AG04449 (cell line): ENCODE measurements at places on chromosomes 2 and 18.
A peak's percentile ranks its signal among the peaks of the same experiment; 100 is the strongest.

- DNase-seq = no peak
These were observed 129.7 kb downstream of the BARD1 start for GRCh38 chr2:214679736-214680135.

DNA sequence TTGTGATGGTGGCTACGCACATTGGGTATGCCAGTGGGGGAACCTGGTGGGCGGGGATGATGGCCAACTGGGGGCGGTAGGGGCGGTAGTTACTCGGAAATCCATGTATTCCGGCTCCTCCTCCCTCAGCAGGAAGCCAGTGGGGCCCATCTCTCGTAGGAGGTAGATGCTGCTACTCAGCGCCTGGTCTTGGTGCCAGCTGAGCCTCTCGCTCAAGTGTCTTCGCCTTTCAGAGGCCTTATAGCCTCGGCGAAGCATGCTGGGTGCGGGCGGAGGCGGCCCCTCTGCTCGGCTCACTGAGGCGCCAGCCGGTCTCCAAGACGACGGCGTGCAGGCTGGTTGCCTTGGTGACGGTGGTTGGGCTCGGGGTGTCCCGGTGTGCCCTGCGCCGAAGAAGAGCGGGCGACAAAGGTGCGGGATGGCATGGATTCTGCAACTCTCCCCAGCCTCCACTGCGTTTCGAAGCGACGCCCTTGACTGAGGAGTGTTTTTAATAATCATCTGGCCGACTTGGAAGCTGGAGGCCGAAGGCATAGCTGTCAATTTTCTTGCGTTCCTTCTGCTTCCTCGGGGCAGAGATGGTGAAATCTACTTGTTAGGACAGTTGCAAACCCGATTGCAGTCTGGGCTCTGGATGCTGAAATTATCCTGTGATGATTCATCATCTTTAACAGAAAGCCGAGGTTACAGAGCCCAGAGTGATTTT is at the start of gene ZSWIM2:
Gene ZSWIM2 (minus strand): TSS at position 298 of the 706 bp plus-strand sequence. CDS start 40 bp downstream, at position 258.
- peak; percentile 92 for DNase-seq

GRCh38 chr2:158518084-158518483 is 61.3 kb downstream of the PKP4 start:
- no peak for DNase-seq

DNA sequence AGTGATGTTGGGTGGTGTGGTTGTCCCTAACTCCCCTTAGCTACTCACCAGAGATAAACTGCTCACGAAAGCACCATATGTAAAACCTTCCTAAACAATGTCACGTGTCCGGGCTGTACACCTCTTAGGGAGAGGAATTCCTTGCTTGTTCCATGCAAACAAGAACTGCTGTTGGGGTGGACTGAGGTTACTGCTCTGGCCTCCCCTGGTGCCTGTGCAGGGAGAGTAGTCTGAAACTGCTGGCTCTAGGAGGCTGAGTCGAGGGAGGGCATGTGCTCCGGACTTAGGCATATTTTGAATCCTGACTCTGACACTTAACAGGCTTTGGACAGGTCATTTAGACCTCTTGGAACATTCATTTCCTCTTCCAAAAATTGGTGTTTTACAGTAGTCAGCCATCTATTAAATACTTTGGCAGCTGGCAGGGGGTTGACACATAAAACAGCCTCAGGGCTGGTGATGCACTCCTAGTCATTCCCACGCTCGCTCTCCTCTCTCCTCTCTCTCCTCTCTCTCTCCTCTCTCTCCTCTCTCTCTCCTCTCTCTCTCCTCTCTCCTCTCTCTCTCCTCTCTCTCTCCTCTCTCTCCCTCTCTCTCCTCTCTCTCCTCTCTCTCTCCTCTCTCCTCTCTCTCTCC is 10.6 kb downstream of the THNSL2 start:
- DNase-seq = peak; percentile 52

DNA sequence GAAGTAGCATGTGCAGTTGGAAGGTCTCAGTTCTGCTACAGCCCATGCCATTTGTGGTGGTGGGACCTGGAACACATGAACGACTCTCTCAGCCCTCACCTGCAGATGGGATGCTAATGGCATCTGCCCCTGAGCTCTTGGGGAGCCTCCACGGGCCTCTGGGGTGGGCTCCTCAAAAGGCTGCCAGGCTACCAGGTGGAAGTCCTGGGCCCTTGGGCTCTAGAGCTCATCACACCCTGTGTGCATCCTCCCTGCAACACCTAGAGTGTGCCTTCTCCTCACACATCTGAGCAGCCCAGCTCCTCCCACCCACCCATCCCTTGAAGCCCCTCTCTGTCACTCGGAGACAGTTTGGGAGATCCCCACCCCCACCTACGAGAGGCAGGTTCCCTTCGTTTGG is 231.8 kb upstream of the MYT1L start:
- no peak for DNase-seq

DNA sequence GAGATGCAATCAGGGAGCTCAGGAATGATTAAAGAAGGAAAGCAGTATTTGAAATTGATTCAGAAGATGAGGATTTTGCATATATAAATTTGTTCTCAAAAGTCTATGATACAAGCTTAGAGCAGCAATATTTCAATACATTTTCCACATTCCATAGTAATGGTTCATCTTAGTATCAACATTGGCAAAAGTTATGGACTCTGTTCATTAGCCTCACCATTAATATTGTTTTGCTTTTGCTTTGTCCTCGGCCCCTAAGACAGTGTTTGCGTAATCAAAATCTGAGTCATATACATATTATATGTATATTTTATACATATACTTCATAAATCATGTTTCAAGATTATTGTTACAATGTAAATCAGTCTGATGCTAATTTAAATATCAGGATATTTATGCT is 176.6 kb downstream of the CNTNAP5 start:
- no peak for DNase-seq

- DNase-seq = no peak
These were observed 2.9 kb upstream of the TNP1 start for GRCh38 chr2:216862628-216863398.

DNA sequence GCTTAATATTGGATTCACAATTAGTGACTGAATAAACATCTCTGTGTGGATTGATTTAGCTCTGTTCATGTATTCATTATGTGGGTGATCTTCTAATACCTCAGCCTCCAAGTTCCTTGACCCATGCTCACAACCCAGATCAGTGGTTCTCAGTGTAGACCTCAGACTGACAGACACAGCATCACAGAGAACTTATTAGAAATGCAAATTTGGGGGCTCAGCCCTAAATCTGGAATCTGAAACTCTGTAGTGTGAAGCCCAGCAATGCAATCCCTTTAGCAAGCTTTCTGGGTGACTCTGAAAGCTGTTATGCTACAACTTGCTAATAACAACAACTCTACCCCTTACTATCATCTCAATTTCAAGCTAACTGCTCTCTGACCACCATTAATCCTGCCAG is 273.1 kb upstream of the FANCL start:
- no peak for DNase-seq

GRCh38 chr18:78410094-78410786 is 569.4 kb upstream of the SALL3 start:
- no peak for DNase-seq

- DNase-seq = no peak
These were observed 90.3 kb downstream of the ROCK2 start for GRCh38 chr2:11254100-11254536.

- no peak for DNase-seq
These were observed 281.5 kb downstream of the EN1 start for GRCh38 chr2:118565786-118566540.

DNA sequence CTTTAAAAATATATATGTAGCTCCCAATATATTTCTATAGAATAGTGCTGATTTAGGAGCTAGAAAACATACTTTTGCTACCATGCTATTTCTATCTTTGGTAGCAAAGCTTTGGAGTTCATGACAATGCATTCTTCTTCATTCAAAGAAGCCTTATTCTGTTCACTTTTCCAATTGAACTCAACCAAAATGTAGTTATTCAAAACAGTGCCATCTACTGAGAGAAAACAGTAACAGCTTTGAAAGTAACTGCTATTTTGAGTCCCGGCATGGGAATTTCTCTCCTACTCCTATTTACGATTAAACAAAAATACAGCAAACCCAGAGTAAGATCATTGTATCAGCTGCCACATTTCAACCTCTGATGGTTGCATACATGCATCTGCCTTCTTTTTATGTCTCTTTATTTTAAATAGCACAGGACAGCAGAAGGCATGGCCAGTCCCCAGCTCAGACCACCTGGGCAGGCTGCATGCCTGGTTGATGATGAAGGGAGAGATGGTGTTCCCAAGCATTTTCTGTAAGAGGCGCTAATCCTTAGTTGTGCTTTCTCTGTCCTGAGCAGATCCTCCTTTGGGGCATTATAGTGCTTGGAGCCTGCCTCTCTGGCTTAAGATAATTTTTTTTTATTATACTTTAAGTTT is 69.7 kb upstream of the SULT1C3 start:
- no peak for DNase-seq

DNA sequence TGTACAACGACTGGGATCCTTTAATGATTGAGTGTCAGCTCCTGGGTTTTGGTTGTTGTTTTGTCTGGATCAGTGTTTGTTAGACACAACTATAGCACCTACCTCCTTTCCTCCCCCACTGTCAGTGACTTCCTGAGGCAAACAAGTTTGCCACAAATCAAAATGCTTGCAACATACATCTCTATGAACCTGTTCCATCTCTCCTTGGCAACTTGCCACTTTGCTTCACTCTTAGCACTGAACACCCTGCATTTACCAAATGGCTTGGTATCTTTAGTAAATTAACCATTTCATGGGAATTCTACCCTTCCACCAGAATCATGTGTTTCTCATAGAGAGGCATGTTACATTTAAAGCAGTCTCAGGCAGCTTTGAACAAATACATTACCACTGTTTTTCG is 301.1 kb upstream of the TANK start:
- no peak for DNase-seq

DNA sequence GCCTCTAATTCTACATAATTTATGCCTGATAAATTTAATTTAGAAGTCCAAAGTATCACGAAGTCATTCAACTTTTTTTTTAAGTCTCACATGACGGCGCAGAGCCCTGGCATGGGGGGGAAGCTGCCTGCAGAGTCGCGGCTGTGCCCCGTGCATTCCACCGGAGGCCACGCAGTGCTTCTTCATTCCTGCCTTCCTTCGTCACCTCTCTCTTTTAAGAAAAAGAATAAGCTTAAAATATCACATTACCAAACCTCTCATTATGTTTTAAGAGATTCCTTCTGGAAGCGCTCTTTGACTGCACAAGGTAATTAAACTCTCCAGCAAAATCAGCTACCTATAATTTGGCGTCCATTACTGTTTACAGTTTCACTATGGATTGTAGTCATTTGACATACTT is 20.3 kb upstream of the KIDINS220 start:
- no peak for DNase-seq
